ENCODE measurements at places on chromosomes 11 and 22.
A peak's percentile ranks its signal among the peaks of the same experiment; 100 is the strongest.

DNA sequence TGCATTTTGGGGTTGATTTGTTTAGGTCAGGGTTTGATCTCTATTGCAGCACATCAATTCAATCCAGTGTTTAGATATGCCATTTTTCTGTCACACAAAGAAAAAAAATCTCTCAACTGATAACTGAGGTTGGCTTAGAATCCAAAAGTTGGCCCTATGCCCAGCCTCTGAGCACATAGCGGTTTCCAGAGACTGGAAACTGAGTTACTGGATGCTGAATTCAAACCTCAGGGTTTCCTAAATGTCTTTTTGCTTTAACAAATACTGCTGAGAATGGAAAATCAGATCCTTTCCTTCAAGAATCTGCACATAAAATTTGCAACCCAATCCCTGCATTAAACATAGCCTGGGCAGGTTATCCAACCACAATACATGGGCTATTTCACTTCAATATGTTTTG lies 4.0 kb downstream of the P4HA3 start:
- no peak for DNase-seq

- peak; percentile 34 for DNase-seq
These were observed 5.9 kb upstream of the MRGPRF start for GRCh38 chr11:69018924-69019323.

- DNase-seq: no peak
These were observed 116.3 kb downstream of the STK33 start for GRCh38 chr11:8477680-8478079.

DNA sequence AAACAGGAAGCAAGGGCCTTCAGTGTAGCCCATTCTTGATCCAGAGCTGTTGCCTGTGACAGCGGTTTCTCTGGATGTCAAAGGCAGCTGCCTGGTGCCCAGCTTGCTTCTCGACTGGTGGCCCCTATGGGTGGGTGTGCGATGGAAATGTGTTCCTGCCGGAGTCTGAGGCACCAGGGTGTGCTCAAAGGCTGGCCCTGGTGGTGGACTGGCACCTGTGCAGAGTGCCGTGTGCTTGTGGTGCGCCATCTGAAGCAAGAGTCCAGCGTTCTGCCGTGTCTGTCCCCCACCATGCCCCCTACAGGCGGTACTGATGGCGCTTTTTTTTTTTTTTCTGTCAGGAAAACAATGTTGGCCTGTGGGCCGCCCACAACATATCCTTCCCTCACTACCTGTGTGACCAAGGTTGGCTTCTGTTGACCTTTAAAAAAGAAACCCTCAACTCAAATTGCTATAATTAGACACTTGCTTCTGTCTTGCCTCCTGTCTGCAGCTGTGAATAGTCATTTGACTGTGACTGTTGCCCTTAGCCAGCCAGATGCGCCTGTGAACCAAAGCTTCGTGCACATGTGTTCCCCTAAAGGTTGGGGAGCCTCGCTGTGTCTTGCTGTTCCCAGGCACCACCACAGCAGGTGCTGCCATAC lies 4.7 kb upstream of the RANBP1 start:
- DNase-seq: no peak

GRCh38 chr11:129322941-129323340 lies 52.7 kb upstream of the BARX2 start:
- no peak for DNase-seq

GRCh38 chr11:69424748-69425147 lies 56.7 kb upstream of the LINC01488 start:
- DNase-seq: no peak

- no peak for DNase-seq
These were observed 97.7 kb downstream of the NXPE2 start for GRCh38 chr11:114775875-114776621.

DNA sequence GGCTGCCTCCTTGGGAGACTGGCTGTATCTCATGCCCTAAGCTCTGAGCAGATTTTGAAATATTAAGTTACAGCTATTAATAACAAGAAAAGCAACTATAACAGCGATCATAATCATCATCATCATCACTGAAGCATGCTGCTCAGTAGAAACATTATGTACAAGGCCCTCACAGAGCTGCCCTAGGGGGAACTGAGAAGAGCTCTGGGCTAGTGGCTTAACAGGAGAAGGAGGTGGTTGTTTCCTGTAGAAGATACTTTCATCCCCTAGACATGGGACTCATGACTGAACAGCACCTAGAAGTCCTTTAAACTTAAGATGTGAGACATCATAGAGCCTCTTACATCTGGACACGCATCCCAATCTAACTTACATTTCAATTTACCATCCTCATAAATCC lies 332.8 kb upstream of the PLET1 start:
- no peak for DNase-seq

GRCh38 chr11:75797792-75798191 lies 17.2 kb upstream of the UVRAG start:
- no peak for DNase-seq

GRCh38 chr11:9689721-9690120 lies 25.8 kb downstream of the SWAP70 start:
- no peak for DNase-seq

- no peak for DNase-seq
These were observed 1018.6 kb downstream of the TBC1D22A start for GRCh38 chr22:47781024-47781423.

DNA sequence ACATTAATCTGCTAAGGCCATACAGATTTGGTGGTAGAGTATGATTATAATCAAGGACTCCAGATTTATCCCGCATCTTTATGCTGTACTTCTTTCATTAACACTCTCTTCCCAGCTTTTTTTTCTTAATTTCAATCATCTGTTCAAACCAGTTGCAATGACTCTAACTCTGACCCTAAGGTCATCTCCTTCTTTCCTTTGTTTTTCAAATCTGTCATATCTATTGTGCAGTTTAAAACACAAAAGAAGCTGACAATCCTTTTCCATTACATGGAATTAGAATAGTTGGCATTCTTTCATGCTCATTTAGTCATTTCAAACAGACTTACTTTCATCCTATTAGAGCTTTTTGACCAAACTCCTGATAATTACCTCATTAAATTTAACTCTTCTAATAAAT lies 53.6 kb upstream of the GRM5 start:
- no peak for DNase-seq

GRCh38 chr22:46509416-46510089 lies 27.9 kb downstream of the CELSR1 start:
- DNase-seq: no peak

GRCh38 chr11:19597206-19597605 lies 115.4 kb upstream of the NAV2 start:
- DNase-seq: peak; percentile 65

DNA sequence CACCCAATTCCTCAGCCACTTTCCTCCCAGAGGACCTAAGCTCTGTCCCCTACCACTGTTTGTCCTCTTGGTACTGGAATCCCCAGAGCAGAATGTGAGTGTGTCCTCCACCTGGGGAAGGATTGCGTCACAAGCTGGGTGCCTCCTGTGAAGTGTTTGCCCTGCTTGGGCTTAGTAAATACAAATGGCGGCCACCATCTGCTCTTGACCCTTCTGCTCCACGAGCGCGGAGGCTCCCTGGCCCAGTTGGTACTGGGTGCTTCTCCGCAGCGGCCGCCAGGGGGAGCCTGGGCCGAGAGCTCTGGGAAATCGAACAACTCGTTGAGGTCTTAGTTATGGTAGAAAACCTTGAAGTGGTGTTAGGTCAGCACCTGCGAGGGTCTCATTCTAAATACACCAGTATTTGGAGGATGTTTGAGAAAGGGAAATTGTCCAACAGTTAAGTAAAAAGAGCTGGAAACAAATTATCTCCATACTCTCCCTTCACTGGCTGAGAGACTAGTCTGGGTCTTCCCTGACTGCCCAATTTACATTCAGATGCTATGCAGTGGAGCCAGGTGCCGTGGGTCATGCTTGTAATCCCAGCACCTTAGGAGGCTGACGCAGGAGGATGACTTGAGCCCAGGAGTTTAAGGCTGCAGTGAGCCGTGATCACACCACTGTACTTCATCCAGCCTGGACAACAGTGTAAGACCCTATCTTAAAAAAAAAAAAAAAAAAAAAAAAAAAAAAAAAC lies 74.6 kb upstream of the TEAD1 start:
- DNase-seq: no peak

DNA sequence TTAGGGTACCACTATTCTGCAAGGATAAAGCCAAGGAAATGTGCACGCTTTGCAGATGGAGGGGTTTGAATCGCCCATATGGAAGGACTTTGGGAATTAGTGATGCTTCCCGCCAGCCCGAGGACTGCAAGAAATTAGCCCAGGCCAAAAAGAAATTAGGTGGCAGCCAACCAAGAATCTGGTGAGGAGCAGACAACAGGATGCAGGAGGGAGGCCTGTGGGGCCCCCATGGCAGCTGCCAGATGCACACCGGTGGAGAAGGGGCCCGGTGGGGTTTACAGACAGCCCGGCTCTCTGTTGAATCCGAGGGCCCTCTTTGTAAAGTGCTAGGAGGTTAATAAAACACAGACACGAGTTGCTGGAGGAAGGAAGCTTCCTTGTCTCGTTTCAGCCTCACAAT lies 73.5 kb downstream of the TIMP3 start:
- no peak for DNase-seq
